ENCODE measurements at places on chromosomes 11 and 22.

GRCh38 chr11:111913031-111913861 is 712 bp downstream of the HSPB2 start:
- no peak for DNase-seq

DNA sequence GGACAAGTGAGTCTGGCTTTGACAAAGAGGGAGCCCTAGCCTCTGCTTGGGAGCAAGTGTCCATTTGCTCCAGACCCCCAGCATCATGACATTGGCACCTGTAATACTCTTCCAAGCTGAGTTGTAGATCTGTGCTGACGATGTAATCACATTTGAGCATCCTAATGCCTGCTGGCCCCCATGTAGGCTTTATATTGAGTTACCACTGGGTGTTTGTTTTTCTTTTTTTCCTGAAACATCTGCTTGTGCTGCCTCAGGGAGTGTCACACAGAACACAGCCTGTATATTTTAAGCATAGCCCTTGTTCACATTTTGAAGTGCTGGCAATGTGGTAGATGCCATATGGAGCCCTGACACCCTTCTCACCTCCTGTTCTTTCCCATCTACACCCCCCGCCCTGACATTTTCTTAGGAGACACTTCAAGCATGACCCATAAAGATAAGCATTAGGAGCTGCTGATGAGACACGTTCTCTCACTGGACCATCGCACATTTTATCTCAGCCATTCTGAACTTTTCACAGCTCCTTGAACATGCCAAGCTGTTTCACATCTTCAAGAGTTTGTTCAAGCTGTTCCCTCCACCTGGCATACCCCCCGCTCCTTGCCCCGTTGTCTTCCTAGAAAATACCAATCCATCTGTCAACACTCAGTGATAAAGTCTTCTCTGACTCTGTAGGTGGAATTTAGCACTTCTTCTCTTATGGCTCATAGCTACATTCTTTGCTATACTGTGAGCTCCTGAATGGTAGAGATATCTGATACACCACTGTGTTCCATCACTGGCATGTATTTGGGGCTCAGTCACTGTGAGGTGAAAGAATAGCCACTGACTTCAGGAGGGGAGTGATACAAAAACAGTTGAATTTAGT is 128.7 kb downstream of the TRIM44 start:
- DNase-seq: no peak

- DNase-seq: no peak
Observed at GRCh38 chr11:30348035-30348434, 25.1 kb downstream of the ARL14EP start.

DNA sequence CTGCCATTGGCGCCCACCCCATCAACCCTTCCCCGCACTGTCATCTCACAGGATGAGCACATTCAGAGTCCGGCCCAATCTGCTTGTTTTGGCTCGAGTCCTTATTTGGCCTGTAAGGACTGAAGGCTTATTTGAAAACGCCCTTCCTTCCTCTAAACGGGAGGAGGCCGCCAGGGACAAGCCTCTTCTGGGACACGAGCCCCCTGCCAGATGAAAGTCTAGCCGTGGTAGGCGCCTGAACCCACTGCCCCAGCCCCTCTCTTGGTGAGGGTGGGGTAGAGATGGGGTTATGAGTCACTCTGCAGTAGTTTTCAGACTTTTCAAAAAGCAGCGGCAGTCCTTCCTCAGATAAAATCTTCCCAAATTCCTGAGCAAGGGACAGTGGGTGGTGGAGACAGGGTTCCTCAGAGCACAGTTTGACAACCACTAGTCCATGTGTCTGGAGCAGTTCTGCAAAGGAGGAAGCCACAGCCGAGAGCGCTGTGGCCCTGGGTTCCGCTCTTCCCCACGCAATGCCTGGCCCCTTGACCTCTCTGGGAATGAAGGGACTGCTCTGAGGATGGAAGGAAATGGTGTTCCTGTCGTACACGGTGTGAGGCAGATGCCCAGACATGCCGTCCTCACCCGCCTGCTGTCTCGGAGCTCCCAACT is 57.0 kb downstream of the MYH9 start:
- DNase-seq: no peak

GRCh38 chr11:128468111-128468510 is 119.2 kb downstream of the ETS1 start:
- no peak for DNase-seq

DNA sequence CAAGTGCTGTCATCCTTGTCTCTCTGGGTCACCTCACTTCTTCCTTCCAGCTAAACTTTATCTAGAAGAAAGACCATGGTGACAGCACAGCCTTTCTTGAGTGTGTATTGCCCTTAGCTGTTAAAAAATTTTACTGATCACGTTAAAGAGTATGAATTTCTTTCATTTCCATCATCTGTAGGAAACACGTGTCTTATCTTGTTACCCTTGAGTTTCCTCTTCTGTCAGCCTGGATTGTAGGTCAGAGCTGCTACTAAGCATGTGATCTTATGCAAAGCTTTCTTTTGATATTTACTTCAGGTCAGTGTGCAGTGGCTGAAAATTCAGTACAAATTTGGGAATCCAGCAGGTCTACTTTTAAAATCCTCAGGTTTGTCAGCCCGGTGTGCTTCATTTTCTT is 512.2 kb upstream of the ARHGAP42 start:
- no peak for DNase-seq

- DNase-seq: no peak
Observed at GRCh38 chr11:65777241-65777640, 3.5 kb downstream of the AP5B1 start.

DNA sequence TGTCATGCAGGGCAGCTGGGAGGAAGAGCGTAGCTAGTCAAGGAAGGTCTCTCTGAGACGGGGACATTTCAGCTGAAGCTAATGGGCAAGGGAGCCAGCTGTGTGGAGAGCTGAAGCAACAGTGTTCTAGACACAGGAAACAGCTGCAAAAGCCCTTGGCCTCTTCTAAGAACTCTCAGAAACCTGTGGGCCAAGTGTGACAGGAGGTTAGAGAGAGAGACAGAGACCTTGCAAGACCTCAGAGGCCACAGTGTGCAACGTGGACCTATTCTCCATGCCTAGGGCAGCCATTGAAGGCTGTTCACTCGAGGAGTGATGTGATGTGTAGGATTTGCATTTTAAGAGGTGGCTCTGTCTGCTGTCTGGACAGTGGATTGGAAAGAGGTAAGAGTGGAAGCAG is 48.7 kb upstream of the TNRC6B start:
- no peak for DNase-seq

- DNase-seq: no peak
Observed at GRCh38 chr11:2788168-2789071, 88.6 kb upstream of the KCNQ1OT1 start.

- no peak for DNase-seq
Observed at GRCh38 chr11:100942016-100942415, 187.6 kb downstream of the PGR start.

DNA sequence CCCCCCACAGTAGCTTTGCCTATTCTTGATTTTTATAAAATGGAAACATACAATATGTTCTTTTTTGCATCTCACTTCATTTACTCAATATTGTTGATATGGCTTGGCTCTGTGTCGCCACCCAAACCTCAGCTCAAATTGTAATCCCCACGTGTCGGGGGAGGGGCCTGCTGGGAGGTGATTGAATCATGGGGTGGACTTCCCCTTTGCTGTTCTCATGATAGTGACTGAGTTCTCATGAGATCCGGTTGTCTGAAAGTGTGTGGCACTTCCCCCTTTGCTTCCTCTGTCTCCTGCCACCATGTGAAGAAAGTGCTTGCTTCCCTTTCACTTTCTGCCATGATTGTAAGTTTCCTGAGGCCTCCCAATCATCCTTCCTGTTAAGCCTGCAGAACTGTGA is 431.3 kb downstream of the MN1 start:
- no peak for DNase-seq

GRCh38 chr11:88384004-88384668 is 46.6 kb upstream of the CTSC start:
- DNase-seq: no peak

GRCh38 chr11:118092907-118093571 is 6.3 kb upstream of the SMIM35 start:
- no peak for DNase-seq

DNA sequence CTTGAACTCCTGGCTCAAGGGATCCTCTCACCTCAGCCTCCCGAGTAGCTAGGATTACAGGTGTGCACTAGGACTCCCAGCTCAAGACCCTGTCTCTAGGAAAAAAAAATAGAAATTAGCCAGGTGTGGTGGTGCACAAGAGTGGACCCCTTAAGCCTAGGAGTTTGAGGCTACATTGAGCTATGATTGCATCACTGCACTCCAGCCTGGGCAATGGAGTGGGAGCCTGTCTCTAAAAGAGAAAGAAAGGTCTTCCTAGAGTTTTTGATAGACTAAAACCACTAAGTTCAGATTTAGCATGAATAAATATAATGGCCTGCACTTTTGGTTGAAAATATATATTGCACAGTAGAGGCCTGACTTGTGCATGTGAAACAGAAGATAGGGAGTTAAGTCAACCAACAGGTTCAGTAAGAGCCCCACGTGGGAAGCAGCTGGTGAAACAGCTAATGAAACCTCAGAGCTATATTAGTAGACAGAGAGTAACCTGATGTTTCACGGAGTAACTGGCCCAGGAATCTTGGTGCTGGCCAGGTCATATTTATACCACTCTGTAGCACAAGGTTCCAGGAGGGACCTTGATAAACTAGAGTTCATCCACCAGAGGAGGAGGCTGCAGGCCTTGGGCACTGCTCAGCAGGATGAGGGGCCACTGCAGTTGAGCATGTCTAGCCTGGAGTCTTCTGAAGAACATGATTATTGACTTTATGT is 4.6 kb upstream of the MICAL3 start:
- no peak for DNase-seq

- DNase-seq: peak; percentile 79
Observed at GRCh38 chr11:61776561-61777075, 15.8 kb downstream of the TMEM258 start.

DNA sequence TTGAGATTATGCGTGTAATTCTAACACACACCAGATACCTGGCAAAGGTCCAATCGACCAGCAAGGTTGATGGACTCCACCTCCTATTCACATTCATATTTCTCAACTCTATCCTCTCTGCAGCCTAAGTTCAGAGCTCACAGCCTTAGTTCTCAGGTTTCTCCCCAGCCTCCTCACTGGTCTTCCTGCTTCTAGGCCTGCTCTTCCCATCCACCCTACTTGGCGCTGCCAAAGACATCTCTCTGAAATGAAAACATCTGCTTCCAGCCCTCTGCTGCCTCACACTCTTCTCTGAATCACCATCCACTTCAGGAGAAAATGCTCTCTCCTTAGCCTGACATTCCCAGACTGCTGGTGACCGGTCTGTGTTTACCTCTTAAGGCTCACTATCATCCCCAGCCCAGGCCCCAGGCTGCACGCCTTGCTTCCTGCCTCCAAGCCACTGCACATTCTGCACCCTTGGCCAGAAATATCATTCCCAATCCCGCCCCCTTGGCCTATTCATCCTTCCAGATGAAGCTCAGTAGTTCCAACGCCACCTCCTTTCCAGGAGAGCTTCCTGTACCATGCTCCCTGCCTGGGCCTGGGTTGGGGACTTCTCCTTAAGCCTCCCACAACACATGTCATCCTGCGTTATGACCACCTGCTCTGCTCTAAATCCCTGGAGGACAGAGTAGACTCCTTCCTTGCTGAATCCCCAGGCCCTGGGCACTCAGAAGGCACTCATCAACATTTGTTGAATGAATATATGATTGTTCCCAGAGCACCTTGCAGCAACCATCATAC is 3.5 kb downstream of the ARRB1 start:
- no peak for DNase-seq

GRCh38 chr22:42360348-42360747 is 71.9 kb downstream of the NFAM1 start:
- DNase-seq: no peak

DNA sequence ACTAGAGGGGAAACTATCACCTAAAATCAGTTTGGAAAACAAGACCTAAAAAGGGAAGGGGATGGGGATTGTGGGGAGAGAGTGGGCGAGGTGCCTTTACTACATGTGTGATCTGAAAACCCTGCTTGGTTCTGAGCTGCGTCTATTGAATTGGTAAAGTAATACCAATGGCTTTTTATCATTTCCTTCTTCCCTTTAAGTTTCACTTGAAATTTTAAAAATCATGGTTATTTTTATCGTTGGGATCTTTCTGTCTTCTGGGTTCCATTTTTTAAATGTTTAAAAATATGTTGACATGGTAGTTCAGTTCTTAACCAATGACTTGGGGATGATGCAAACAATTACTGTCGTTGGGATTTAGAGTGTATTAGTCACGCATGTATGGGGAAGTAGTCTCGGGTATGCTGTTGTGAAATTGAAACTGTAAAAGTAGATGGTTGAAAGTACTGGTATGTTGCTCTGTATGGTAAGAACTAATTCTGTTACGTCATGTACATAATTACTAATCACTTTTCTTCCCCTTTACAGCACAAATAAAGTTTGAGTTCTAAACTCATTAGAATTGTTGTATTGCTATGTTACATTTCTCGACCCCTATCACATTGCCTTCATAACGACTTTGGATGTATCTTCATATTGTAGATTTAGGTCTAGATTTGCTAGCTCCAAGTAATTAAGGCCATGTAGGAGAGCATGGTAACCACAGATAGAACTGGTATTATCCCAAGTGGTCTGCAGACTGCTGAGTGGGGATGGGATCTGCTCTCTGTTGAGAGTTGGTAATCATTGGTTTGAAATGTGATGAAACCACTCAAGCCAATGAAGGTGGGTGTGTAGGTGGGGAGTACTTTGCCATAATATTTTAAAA is 3.6 kb downstream of the NEAT1 start:
- peak; percentile 41 for DNase-seq

DNA sequence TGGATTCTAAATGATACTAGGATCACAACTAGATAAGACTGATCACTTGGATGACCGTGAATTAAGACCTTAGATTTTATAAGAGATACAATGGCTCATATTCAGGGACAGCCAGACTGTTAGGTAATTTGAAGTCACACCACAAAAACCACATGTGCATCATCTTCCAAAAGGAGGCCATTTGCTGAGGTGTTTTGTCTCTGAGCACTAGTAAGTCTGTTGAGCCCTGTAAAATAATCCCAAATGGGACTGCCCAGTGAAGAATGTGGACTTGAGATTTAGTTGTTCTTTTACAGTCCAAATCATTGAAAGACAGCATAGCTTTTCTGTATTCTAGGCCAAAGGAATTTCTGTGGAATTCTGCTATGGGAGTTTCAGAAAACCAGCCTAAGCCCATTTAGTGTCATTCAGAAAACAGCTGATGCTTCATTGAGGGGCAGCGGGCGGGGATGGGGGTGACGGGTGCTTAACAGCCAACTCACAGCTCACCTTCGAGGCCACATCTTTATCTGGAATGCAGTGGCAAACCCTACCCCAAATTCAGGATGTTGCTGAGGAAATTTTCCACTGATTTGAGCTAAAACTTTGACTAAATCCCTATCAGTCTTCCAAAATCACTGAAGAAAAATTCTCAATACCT is 80.1 kb upstream of the BIRC3 start:
- no peak for DNase-seq
